Pons (tissue), 1 donor: ENCODE measurements at places on chromosomes 5 and 9.

DNA sequence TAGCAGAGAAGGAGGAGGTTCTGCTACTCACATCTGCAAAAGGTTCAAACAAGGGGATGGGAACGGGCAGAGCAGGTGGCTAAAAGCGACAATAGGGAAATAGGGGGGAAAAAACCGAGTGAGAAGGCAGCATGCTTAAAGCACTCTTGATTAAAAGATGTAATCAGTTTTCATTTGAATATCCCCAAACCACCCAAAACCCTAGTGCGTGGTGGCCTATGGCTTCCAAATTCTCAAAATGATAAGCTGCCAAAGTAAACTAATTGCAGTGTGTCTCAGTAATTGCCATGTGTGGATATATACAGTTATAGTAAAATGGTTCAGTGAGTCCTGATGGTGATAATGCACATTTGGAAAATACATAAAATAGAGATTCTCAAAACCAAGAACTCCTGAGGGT lies 315.2 kb upstream of the RFX3 start:
- DNase-seq: no peak

DNA sequence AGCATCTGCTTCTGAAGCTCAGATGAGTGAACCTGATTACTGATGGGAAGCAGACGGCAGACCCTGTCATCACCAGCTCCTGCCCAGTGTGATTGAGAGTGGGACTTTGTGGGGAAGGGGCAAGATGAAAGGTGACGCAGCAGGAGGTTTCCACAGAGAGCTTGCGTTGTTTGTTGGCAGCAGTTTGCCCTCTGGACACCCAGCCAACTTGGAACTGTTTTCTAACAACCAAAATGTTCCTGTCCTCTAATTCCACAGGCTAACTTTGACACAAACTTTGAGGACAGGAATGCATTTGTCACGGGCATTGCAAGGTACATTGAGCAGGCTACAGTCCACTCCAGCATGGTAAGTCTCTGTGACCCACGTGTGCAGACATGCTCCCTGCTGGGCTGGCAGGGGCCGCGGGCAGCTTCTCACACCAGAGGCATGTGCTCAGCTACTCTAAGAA lies 20.9 kb downstream of the CYFIP2 start:
- DNase-seq: no peak

GRCh38 chr5:148820461-148821395 lies 5.7 kb upstream of the ADRB2 start:
- DNase-seq: no peak

DNA sequence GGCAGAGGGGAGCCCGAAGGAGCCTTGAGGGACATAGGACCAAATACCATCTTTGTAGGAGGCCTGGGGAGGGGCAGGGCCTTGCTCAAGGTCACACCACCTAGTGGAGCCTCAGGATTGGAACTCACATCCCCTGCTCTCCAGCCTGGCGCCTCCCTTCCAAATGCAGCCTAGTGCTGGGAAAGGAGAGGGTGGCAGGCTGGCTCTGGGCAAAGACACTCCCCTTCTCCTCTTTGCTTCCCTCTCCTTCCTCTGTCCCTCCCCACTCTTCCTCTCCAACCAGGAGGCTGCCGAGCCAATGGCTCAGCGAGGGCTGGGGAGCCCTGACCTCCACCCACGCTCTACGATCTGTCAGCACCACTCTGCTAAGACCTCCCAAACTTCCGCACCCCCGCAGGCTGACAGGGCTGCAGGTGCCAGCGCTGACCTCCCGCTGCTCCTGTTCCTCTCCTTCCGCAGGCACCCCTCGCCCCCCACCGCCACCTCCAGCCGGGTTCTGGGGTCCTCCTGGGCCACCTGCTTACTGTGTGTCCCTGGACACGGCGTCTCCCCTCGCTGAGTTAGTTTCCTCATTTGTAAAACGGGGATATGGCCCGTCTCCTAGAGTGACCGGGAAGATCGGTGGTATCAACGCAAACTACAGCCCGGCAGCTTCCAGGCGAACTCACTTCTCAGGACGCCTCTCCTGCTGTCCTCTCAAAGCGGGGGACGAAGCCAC lies 52.9 kb downstream of the C9orf50 start:
- DNase-seq: peak; percentile 52

DNA sequence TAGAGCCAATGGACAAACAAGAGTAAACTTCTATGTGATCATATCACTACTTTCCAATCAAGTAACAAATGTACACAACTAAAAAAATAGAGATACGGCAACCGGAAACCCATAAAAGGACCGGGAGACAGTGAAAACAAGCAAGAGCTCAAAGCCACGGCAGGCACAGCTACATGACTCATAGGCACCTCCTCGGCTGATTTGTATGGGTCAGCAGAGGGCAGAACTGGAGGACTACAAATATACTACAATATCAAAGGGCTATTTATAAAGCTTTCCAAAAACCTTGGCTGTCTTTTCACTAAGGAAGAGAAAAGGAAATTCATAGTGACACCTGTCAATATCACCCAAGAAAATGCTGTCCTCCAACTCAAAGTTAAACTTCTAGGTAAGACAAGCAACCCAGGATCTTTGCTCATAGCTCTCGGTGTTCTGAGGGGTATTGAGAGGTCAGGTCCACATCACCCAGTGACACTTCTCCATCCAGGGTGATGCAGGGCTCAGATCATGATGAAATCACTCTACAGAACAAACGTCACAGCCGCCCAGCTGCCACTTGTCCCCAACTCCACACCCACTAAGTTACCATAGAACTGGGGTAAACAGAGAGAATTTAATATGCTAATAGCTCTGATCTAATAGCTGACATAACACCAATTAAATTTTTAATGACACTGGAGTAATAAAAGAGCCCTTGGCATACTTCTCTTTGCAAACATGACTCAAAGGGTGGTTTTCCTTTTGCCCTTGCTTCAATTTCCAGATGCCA lies 41.3 kb downstream of the PFDN1 start:
- DNase-seq: peak; percentile 91

GRCh38 chr9:6899274-6899673 lies 141.5 kb downstream of the KDM4C start:
- no peak for DNase-seq

DNA sequence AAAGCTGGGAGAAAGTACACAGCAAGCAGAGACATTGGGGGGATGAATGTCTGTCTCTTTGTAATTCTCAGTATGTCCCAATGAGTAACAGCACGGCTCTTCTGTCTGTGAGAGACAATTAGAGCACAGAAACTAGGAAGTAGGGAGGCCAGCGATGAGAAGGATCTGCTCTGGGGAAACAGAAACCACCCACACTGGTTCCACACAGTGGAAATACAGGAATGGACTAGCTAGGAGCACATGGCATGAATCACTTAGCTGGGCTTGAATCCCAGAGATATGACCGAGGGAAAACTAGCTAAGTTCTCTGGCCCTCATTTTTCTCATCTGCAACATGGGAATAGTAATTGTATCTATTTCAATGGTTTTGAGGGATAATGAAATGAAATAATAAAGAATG lies 895.9 kb downstream of the TLE4 start:
- DNase-seq: no peak

- no peak for DNase-seq
These were observed 284.4 kb upstream of the RGMB start for GRCh38 chr5:98489021-98489420.

- no peak for DNase-seq
These were observed 1.3 kb upstream of the ANKRD18A start for GRCh38 chr9:38621434-38622287.

DNA sequence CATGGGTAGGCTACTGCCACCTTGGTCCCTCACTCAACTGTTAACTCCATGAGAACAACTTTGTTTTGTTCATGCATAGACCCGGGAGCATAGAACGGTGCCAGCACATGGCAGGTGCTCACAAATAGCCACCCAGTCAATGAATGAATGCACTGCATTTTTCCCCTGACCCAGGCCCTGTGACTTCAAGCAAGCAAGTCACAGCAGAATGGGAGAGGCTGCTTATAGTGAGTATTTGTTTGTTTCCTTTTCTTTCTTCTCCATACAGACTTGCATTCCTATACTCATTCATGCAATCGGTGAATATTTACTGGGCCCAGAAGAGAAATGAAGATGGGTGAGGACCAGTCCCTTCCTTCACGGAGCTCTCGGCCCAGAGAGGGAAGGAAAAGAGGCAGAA lies 62.0 kb downstream of the SHB start:
- DNase-seq: peak; percentile 66

DNA sequence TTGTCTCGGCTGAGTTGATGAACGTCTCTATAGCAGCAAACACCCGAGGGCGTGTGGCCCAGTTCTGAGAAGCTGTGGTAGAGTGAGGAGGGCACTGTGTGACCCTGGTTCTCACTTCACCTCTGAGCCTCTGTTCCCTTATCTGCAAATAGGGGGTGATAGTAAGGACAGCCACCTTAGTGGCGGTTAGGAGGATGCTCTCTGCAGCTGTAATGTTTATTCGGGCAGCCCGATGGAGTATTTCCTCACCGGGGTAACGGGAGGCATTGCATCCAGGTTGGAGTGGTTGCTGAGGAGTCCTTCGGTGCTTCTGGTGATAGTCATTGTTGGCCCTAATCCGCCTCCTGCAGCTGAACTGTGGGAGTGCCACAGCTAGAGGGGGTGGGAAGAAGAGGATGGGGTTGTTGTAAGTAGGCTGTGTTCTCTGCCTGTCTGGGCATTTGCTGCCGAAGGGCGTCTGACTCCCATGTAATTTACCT lies 13.9 kb downstream of the PRRC2B start:
- DNase-seq: peak; percentile 80

- DNase-seq: no peak
These were observed 237.1 kb downstream of the SLF1 start for GRCh38 chr5:94855543-94855942.

GRCh38 chr9:130268521-130269211 lies 3.1 kb downstream of the HMCN2 start:
- DNase-seq: peak; percentile 25
